Stimulated activated CD4-positive, alpha-beta T cell treated with anti-CD3 and anti-CD28 coated beads, TNF-alpha, amount 100 ng/mL, for 4 hours (primary cell): ENCODE measurements at places on chromosomes 11 and 22.

DNA sequence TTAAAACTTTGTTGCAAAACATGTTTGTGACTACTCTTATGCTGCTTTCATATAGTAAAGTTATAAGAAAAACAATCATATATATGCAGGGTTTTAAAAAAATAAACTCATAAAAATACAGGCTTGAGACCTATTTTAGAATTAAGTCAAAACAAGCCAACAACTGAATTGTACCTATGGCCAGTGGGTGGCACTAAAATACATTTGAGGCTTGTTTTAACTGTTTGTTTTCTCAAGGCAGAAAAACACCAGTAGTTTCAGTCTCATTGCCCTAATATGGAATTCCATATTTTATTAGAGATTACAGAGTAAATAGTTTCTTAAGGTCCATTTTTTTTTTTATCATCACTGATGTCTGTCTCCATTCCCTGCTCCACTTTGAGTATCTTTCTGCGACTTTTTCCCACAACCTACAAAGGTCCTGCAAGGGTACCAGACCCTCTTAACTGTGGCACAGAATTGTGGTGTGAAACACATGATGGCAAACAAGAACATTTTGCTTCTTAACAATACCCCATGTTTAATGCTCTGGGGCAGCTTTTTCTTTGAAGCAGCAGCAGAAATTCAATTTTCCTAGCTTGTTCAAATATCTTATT lies 8.5 kb upstream of the CCDC89 start:
- DNase-seq: no peak

- no peak for DNase-seq
Measured at GRCh38 chr11:86625981-86626380, 46.4 kb downstream of the ME3 start.

- no peak for DNase-seq
Measured at GRCh38 chr11:69487391-69487790, 5.9 kb downstream of the LINC01488 start.

DNA sequence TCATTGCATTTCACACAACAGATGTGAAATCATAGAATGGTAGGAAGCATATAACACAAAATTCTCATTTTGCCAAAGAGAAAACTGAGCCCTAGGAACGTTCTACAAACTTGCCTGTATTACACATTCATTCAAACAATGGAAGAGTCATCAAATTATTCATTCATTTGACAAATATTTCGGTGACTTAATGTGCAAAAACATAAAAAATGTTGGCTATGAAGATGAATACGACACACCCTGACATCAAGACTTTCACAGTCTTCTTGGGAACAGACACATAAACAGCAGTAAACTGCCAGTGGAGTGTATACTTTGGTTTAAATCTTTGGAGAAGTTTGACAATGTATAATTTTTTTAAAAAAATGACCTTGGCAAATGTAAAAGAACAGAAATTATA lies 20.4 kb upstream of the C11orf87 start:
- DNase-seq: no peak

DNA sequence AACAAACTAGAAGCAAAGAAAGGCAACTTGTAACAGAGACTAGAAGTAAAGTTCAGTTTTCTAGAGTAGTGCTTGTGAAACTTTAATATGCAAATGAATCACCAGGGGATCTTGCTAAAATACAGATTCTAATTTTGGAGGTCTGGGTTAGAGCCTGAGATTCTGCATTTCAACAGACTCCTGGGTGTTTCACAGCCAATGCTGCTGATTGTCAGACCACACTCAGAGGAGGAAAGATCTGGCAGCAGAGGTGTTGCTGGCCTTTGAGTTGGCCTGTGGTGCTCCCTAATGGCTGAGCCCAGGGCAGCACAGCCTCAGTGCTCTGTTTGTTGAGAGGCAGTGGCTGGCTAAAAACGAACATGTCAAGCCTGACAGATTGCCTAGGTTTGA lies 5.4 kb downstream of the CRY2 start:
- no peak for DNase-seq

- no peak for DNase-seq
Measured at GRCh38 chr11:102522312-102523188, 8.0 kb downstream of the MMP7 start.

- no peak for DNase-seq
Measured at GRCh38 chr22:45881524-45881875, 95.5 kb downstream of the WNT7B start.

DNA sequence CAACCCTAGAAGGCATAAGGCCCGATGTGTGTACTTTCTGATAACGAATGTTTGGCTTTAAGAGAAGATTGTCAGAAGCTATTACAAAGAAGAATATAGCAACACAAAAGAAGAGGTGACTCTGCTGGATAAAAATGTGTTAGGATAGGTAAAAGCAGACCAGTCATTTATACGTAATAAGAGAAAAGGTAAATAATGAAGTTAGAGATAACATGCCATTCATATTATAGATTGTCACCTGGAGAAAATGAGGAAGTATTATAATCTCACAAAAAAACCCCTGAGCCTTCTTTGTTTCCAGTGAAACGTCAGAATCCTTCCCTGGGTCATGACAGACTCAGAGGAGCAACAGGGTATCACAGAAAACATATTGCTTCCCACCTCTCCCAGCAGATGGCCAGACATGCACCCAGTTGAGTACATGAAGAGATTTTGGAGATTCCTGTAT lies 36.1 kb downstream of the PPFIA1 start:
- DNase-seq: no peak

- DNase-seq: no peak
Measured at GRCh38 chr11:75337195-75337654, 14.2 kb downstream of the ARRB1 start.

GRCh38 chr11:91470656-91471055 lies 754.0 kb upstream of the FAT3 start:
- no peak for DNase-seq

DNA sequence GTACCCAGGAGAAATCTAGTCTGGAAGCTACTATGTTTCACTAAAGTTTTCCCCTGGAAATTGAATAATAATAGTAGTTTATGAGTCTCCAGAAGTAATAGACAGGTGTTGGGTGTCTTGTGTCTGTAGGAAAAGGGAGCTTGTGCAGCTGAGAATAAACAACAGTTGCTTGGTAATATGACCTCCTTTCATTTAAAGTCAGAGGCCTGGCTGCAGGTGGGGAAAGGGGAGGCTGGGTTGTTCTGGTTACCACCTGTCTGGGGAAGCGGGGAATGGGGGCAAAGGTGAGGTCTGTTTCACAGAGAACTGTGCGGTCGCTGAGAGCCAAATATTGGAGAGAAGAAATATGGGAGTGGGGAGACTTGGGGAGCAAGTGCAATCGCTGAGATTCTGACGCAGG lies 3.3 kb upstream of the GRAMD1B start:
- no peak for DNase-seq

- no peak for DNase-seq
Measured at GRCh38 chr11:104105155-104105554, 58.8 kb downstream of the PDGFD start.

DNA sequence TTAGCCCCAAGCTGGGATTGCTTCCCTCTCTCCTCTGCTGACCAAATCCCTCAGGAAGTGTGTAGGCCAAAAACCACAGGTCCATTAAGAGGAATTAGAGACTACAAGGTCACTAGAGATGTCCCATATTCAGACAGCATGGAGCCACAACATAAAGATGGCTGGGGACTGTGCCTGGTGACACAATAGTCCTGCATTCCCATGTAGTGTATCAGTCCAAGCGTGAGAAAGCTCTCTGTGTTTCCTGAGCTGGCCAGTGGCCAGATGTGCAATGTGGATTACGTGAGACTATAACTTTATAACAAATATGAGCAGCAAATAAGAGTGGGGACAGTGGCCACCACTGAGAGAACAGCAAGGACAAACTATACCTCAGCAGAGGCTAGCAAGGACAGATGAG lies 7.6 kb upstream of the MS4A10 start:
- no peak for DNase-seq

- DNase-seq: no peak
Measured at GRCh38 chr11:21142007-21142406, 472.6 kb downstream of the NELL1 start.

GRCh38 chr22:19361501-19362103 lies 69.9 kb downstream of the HIRA start:
- no peak for DNase-seq

DNA sequence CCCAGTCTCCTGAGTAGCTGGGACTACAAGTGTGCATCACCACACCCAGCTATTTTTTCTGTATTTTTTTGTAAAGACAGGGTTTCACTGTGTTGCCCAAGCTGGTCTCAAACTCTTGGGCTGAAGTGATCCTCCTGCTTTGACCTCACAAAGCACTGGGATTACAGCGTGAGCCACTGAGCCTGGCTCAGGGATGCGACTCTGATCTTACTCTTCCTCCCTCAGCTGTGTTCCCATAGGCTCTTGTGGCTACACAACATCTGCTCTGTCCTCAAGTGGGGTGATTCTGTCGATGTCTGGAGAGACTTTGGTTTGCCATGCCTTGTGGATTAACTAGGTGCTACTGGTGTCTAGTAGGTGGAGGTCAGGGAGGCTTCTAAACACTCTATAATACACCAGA lies 127.0 kb upstream of the SERPIND1 start:
- DNase-seq: no peak

DNA sequence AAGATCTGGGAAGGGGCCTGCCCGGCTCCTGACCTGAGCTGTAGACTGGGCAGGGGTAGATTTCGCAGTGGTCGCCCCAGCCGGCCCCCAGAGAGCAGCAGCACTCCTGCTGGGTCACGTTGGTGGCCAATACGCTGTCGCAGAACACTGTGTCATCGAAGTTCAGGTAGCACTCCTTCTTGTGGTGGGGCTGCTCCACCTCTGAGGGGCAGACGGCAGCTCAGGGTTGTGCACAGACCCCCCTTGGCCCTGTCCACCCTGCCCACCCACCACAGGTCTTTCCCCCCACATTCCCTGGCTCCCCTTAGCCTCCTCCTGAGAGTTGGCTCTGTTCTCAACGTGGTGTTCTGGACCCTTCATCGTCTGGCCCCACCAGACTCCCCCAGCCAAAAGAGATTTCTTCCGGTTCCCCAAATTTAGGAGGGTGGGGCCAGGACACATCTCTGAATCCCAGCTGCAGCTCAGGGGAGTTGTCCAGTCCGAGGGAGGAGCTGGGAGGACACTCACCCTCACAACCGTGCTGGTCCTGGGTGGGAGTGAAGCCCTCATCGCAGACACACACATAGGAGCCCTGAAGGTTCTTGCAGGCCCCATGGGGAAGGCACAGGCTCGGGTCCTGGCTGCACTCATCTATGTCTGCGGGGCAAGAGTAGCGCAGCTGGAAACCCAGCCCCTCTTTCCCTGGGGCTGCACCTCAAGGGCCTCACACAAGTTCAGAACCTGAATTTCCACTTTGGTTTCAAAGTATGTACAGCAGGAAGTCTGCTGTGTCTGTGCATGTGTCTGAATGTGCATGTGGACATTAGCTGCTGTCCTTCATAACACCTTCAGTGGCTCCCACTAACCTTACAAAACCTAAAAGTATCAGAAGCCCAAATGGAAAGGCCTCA lies 16.5 kb downstream of the SCYL1 start:
- DNase-seq: no peak
